ENCODE measurements at places on chromosomes 5 and 9.

DNA sequence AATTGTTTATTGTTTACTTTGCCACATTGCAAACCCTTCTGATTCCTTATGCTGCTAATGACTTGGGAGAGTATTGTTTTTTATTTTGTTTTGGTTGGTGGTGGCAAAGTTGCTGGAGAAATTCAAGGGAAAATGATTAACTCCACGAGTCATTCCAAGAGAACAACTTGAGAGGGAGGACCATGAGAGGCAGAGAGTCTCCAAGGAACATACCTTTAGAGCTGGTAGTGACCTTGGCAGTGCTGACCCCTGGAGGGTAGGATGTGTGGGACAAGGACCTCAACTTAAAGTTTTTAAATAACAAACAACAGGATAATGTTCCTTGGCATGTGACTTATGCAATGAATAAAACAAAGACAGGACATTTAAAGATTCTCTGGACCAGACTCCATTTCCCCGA lies 139.7 kb downstream of the LRRC70 start:
- no peak for DNase-seq

- DNase-seq, result no peak
These were observed 84.8 kb upstream of the PAM start for GRCh38 chr5:102670224-102670836.

DNA sequence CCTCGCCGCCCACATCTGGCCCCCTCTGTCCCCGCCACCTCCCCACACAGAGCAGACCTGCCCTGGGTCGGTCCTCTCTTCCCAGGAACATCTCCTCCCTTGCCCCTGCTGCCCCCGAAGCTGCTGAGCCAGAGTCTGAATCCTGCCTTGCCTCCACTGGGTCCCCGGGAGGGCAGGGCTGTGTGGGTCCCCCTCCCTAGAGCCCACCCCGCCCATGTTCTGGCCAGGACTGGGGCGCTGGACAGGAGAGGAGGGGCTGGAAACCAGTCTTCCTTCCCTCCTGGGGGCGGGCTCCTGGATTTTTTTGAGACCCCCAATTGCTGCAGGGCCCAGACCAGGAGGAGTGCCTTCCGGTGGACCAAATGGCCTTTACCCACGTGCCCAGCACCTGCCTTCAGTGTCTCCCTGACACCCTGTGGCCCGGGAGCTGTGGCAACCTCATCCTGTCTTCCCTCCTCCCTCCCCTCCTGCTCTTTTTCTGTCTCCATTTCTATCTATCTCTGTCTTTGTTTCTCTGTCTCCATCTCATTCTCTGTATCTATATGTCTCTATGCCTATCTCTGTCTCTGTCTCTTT lies 12.1 kb downstream of the MRPL36 start:
- no peak for DNase-seq

- DNase-seq, result no peak
These were observed 155.5 kb upstream of the NUDT12 start for GRCh38 chr5:103718108-103718507.

GRCh38 chr5:145838276-145838675 lies 3.1 kb upstream of the PRELID2 start:
- DNase-seq, result no peak

DNA sequence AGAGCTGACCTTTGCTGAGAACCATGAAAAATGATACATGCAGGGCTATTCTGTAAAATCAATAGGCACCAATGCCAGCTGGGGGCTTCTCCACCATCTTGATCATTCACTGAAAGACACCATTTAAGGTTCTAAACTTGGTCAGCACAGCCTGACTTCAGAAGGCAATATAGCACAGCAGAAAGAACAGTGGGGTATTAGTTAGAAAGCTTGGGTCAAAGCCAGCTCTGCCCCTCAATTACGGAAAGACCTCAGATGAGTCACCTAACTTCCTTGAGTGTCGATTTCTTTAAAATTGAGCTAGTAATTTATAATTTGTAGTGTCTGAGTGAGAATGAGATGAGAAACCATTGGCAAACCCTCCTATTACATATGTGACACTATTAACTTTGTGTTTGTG lies 3.4 kb downstream of the TNC start:
- no peak for DNase-seq

DNA sequence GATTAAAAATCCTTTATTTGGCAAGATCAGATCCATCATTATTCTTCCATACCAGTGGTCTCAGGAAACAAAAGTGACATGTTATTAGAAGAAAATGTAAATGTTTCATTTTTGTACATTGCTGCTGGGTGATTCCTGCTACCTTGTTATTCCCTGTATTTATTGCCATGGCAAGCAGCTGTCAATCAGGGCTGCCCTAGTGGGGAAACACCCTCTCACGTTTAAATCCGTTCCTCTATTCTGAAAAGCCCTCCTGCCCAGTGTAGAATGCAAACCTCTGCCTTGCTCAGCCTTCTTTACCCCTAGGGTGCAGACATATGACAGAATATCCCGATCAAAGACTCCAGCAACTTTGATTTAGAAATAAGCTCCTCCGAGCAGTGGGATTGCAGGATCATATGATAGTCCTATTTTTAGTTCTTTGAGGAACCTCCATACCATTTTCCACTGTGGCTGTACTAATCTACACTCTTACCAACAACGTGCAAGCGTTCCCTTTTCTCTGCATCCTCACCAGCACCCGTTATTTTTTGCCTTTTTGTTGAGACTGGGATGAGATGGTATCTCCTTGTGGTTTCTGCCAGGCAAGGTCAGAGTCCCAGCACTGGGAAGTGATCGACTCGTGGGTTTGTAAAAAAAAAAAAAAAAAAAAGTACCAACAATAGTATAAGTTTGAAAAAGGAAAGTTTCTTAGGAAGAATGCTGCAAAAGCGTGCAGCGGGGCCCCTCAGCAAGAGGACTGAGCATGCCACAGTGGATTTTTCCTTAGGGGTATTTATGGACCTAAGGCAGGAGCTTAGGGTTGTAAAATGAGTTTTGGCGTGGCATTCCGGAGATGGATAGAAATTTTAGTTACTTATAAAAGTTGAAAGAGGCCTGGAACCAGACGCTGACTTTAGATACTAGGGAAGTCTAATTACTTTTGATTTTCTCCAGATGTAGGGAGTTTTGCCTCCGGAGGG lies 66.7 kb downstream of the HRH2 start:
- DNase-seq, result no peak

DNA sequence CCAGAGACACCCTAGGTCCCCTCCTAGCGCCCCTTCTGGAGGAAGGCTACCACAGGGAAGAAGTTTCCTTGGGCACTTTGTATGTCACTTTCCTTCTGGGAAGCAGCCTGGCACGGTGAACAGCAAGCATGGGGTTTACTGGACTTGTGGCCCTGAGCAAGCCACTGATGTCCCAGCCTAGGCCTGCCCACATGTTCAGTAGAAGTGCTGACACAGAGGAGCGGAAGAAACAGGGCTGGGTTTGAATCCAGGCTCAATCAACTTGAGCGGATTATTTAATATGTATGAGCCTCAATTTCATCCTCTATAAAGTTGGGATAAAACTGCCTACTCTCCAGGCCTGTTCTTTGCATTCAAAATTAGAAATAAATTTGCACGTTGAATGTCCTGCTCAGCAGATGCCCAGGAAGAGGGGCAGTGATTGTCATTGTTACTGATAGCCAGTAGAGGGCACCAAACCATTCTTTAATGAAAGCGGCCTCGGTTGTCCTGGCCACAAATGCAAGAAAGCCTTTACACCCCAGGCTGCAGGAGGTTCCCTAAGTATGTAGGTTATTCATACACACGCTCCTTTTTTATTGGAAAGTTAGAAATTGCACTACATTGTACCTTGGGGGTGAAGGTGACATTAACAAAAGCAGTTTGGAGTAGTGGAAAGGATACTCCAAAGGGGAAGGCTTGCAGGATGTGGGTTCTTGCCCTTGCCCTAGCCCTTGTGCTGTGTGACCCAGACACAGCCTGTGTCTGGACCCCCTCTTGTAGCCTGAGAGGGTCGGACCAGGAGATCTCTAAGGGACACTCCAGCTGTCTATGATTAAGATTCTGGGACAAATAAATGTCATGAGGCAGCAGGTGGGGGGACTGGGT lies 13.4 kb upstream of the XPA start:
- DNase-seq, result peak; percentile 44

DNA sequence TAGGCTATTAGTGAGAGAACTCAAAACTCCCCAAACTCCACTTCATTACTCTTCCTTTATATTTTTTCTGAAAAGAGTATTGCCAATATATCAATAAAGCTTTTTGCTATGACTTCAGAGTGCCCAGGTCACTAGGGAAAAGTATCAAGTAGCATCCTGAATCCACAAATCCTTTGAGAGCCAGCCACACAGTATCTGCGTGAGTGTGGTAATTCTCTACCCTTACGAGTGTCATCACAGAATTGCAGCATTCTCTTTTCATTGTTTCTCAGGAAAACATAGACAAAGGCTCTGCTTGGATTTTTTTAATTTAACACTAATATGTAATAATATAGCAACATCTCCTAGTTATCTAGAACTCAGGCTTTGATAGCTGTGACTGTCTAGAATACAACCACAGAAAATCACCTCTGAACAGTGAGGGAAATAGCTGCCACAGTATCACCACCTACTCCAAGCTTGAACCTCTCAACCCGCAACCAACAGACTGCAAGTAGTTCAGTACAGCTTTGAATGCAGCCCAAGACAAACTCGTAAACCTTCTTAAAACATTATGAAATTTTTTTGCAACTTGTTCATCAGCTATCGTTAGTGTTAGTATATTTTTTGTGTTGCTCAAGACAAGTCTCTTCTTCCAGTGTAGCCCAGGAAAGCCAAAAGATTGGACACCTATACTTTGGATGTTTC lies 79.3 kb upstream of the CCDC152 start:
- DNase-seq, result no peak

DNA sequence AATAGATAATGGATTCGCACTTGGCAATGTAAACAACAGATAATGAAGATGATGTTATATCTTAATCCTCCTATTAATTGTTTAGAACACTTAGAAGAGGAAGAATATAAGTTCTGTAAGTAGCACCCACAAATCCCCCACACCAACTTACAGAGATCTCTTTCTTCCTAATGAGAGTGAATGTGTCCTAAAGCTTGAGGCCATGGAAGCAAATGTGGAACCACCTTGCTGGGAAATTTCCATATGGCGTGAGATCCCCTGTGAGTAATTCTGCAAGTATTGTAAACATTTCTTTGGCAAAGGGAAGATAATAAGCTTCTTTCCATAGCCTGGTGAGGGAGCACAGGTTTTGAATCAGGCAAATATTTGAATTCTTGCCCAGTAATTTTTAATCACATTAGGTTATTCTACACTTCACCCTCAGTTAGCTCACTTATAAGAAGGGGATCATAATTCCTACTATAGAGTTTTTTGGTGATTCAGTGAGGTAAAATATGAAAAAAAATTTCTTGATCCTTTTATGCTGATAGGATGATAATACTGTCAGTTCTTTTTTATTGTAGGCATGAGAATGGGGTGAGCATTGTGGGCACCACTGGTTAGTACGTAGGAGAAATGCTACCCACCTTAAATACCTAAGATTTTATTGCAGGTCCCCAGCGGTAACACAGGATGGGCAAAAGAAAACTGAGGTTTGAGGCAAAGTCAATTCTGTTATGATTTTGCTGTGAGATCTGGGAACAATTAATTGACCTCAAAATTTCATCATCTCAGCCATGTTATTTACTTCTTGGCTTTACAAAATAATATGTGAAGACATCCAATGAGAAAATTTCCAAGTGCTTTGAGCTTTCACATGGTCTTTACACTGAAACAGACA lies 574.8 kb downstream of the PSAT1 start:
- DNase-seq, result no peak

DNA sequence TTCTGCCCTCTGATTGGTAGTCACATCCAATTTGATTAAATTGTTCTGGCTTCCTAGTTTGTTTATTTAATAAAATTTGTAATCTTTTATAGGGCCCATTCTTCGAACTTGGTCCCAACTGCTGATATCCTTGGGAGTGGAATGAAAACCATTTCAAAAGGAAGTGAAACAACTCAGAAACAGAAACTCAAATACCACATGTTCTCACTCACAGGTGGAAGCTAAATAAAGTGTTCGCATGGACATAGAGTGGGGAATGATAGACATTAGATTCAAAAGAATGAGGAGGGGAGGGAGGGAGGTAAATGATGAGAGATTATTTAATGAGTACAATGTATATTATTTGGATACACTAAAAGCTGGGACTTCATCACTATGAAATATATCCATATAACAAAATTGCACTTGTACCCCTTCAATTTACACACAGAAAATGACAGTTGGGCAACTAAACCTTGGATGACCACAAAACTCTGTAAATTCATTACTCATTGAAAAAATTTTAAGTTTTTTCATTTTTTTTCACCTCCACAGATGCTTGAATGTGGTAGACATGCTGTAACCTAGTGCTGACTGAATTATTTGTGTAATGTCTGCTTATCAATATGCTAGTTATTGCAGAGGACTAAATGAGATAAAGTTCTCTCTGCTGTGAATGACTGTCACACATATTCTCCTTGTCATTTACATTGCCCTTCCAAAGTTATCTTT lies 16.0 kb downstream of the ATP10B start:
- DNase-seq, result no peak

GRCh38 chr9:126700903-126701812 lies 87.4 kb downstream of the LMX1B start:
- no peak for DNase-seq

- DNase-seq, result no peak
These were observed 31.6 kb upstream of the TENT4A start for GRCh38 chr5:6681682-6682081.

DNA sequence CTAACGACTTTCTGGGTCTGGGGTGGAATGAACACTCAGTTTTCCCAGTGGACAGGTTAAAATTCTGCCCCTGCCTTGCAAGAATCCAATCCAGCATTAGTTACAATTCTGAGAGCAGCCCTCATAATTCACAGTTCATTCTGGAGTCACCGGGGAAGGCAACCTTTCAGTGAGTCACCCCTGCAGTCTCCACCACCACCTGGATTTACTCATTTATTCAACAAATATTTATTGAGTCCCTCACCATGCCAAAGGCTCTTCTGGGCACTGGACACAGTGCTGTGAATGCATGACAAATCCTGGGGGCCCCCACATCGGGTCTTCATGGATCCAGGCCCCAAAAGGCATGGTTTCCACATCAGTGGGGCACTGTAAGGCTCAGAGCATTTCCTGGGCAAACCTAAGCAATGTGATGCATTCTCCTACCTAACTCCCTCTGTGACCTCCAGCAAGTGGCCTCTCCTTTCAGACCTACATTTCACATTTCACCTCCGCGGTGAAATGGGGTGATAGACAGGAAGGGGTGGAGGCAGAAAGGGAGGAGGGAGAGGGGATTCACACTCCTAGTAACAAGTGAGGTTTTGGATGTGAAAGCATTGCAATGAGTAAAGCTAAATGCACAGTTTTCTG lies 6.4 kb upstream of the MSX2 start:
- DNase-seq, result no peak

- no peak for DNase-seq
These were observed 444.3 kb upstream of the CLINT1 start for GRCh38 chr5:158303275-158303674.

- DNase-seq, result peak; percentile 85
These were observed 38.4 kb upstream of the PLEKHG4B start for GRCh38 chr5:53381-54174.

- DNase-seq, result peak; percentile 31
These were observed 763.1 kb downstream of the TAF11L14 start for GRCh38 chr5:18397371-18397770.

GRCh38 chr9:101235105-101235866 lies 149.5 kb downstream of the BAAT start:
- DNase-seq, result peak; percentile 84
